ENCODE measurements at places on chromosomes 2 and 18.

DNA sequence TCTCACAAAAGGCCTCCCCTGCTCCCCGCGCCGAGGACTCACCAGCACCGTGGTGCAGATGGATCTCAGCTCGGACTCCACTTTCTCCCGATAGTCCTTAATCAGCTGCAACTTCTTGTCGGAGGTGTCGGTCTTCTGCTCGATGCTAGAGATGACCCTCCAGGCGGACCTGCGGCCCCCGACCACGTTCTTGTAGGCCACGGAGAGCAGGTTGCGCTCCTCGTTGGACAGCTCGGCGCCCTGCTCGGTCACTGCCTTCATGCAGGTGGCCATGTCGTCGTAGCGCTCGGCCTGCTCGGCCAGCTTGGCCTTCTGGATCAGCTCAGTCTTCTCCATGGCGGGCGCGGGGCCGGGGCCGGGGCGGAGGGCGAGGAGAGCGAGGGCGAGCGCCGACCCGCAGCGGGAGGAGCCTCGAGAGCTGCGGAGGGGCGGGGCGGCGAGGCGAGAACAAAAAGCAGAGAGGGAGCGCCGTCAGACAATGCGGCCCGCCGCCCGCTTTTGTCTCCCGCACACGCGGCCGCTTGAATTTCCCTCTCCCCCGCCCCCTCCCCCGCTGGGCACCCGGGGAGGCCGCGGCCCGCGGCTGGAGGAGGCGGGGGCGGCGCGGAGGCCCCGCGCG, 571 bp downstream of the YWHAQ start:
- peak; percentile 79 for DNase-seq

GRCh38 chr2:68747900-68748299, 13.3 kb downstream of the ARHGAP25 start:
- no peak for DNase-seq

GRCh38 chr18:46337271-46337670, 233.1 kb downstream of the HAUS1 start:
- no peak for DNase-seq

DNA sequence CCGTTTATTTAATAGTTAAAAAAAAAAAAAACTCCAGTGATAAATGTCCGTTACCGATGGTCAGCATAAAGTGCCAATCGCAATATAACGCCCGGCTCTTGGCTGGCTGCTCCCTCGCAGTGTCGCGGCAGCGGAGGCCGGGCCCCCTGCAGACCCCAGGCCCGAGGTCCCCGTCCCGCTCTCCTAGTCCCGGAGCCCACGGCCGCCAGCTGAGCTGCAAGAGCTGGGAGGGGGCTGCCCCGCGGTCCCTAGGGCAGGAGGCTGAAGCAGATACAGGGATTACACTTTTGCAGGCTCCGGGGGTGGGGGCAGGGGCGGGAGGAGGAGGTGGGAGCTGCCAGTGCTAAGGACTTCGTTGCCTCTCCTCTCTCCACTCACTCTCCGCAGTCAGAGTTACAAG, 6.9 kb downstream of the OSR1 start:
- no peak for DNase-seq

Measured in midbrain (tissue), 1 donor.